Activated T-cell treated with anti-CD3 and anti-CD28 coated beads, Interleukin-2, amount 50 U/mL, for 72 hours (primary cell): ENCODE measurements at places on chromosomes 7 and 10. TPM values are rescaled to one million over a fixed set of nuclear protein-coding genes. Genes with fewer than 3 reads are reported as not detected.

GRCh38 chr7:82945480-82945879 is 217.2 kb downstream of the PCLO start:
- no peak for DNase-seq

Gene WDR86
- 0.53 TPM for total RNA-seq

- no peak for DNase-seq
These were observed 783.8 kb downstream of the NXPH1 start for GRCh38 chr7:9217204-9217603.

- DNase-seq, result no peak
These were observed 50.6 kb downstream of the PARD3 start for GRCh38 chr10:34764472-34764946.

Gene CEP55
- total RNA-seq, result 55.8 TPM

DNA sequence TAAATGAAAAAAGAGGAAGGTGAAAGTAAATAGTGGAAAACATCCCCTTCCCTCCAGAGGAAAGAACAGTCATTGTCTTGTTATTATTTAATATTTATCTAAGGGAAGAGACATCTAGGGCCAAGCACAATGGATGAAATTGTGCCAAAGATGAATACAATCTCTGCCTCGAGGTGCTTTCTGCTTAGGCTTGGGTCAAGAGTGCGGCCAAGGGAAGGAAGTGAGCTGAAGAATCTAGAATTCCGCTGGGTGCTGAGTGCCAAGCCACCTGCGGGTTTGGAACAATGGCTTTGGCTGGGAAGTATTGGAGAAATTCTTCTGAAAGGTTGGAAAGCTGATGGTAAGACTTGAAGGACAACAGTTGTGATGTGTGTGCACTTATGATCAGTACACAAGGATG is 531.3 kb upstream of the FZD8 start:
- DNase-seq, result no peak

Gene SKAP2
- 22.4 TPM for total RNA-seq

DNA sequence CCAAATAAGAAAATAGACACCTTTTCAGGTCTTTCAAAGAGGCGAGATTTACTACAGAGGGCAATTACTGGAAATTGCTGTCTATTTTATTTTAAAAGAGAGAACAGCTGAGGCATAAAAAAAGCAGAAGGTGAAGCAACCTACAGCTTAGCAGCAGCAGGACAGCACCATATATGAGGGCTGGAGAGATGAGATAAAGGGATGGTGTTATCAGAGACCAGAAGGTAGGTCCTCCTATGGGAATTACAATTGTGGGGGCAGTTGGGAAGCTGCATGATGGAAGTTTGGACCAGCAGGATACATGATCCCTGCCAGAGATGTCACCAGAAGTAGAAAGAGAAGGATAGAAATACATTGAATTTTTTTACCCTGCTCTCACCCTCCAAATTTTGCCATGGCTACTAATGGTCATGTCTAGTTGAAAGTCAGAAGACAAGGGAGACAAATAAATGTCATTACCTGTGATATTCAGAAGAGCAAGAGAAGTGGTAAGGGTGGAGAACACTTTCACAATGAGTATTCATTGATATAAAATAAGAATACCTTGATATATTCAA is 77.2 kb upstream of the CALCR start:
- no peak for DNase-seq

DNA sequence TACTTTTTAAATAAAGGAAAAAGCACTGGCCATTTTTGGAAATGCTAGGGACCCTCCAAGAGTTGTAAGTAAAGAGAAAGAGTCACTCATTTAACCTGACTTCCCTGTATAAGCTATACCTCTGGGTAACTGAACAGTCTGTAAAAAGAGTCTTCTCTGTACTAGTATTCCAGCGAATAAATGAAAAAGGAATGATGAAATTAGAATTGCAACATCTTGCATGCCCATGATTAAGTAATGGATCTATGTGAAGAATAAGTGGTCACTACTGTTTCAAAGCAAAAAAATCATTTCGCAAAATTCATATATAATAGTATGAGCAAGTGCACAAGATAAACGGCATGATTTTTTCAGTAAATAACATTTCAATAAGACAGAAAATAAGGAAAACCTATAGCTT is 116.8 kb downstream of the ZFAND4 start:
- DNase-seq, result no peak

DNA sequence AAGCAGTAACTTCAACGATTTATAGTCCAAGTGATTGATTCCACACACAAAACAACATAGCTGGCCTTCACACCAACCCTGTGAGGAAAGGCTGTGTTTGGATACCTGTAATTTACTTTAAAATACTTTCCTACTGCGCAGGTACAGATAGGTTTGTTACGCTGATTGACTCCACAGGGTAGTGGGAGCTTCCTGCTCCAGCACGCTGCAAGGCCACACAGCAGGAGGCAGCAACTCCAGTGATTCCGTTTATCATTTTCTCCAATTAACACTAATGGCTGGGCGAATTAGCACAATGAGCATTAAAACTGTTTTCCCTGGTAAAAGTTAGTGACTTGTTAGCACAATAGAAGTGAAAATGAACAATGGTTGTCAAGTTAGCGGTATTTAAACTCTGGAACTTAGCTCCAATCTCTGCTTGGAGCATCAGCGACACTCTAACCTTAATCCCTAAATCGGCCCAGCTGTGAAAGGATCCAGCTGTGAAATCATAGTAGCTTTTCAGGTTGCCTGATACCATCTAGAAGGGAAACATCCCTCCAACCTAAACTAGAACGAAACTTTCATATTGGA is 959 bp downstream of the DCLRE1C start:
- no peak for DNase-seq

GRCh38 chr7:109950256-109950655 is 1140.7 kb upstream of the LRRN3 start:
- no peak for DNase-seq
